Endodermal cell (in vitro differentiated cells): ENCODE measurements at places on chromosomes 3 and 15.

DNA sequence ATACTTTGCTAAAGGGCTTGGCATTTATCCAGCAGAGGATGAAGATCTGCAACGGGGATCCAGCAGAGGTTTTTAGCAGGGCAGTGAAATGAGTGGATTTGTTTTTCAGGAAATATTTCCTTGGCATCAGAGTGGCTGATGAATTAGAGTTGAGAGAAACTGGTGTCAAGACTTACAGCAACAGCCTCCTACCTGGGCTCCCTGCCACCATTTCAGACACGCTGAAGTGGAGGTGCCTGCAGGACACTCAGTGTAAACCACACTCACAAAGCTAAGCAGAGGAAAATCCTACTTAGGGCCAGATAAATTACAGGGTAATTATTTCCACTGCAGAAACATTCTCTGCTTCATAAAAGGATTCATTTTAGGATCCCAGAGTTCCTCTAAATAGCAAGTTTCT is 519.7 kb downstream of the FGF12 start:
- no peak for DNase-seq

DNA sequence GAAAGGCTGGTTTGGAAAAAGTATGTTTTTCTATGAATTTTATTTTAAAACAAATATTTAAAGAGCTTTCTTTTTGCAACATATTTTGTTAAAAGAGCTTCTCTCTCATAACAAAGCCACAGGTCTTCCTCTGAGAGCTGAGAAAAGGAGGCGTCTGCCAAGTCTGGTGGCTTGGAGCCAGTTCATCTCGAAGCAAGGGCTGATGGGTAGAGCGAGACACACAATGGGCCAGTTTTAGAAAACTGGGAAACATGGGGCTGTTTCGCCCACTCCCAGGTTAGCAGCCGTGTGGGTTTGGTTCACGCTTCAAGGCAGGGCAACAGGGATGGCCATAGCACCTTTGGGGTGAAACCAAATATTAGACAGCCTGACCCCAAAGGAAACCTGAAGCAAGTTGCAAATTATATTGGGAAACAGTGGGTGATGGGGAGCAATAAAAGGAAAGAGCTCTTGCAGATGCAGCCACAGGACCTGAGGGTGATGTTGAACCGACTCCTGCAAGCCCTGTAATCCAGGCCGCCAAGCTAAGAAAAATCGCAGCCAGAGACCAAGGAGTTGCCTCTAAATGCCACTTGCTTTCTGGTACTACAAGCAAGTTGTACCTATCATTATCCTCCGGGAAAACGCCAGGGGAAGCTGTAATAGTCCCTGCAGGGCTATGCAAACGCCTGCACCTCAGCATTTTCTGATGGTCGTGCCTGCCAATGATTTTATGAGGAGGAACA is 88.4 kb upstream of the GALNT15 start:
- DNase-seq, result no peak

GRCh38 chr15:24956111-24956838 is 1.5 kb downstream of the SNRPN start:
- peak; percentile 88 for DNase-seq

GRCh38 chr3:16516695-16517481 is 3.4 kb upstream of the RFTN1 start:
- peak; percentile 71 for DNase-seq

DNA sequence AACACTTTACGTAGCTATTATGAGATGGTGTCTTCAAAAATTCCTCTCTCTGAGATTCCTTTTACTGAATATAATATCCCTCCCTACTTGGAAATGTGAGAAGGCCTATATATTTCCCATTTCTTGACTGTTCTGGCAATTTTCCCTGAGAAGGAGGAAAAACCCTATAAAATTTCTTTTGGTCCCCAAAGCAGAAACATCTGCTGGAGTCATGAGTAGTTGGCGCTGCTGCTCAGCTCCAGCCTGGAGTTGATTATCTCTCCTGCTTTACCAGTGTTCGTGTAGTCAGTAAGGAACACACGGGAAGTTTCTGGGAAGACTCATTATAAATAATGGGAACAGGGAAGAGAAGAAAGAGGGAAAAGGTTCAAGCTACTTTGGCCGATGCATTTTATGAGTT is 680.1 kb downstream of the EPHA3 start:
- no peak for DNase-seq

GRCh38 chr3:185280572-185281365 is 26.9 kb upstream of the EHHADH start:
- no peak for DNase-seq

GRCh38 chr15:80577552-80578205 is 117.4 kb upstream of the ABHD17C start:
- peak; percentile 19 for DNase-seq

GRCh38 chr15:57337868-57338411 is 38.4 kb upstream of the CGNL1 start:
- peak; percentile 62 for DNase-seq

- DNase-seq, result no peak
Observed at GRCh38 chr3:95521396-95521795, 1293.0 kb upstream of the EPHA6 start.

DNA sequence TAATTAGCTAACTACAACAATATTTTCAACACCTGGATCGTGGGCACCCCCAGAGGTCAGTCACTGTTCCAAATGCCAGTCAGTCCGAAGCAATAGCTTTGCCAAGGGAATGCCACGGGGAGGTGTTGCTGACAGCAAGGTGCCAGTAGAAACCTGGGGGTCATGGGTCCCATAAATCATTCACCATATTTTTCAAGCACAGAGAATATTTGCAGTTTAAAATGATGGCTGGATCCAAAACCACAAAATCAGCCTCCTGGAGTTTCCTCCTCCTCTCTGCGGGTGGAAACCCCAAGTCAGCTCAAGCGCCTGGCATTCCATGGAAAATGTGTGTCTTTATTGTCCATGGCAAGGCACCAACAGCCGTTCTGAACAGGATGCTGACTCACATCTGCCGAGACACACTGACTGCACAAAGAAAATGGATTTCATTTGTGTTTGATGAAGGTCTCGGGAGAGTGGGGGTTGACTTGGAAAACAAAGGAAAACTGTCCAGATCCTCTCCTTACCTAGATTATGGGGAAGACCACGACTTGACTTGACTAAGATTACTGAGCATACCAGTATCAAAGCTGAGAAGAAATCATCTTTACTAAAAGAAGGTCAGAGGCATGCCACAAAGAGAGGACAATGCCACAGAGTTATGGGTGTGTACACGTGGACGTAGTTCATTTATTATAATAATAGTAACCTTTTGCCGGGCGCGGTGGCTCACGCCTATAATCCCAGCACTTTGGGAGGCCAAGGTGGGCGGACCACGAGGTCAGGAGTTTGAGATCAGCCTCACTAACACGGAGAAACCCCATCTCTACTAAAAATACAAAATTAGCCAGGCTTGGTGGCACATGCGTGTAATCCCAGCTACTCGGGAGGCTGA is 26.4 kb downstream of the ANXA2 start:
- peak; percentile 22 for DNase-seq

GRCh38 chr15:70767667-70768066 is 4.3 kb upstream of the UACA start:
- no peak for DNase-seq

GRCh38 chr15:101342056-101342455 is 47.0 kb upstream of the SNRPA1 start:
- no peak for DNase-seq

GRCh38 chr15:85752124-85752475 is 42.6 kb downstream of the KLHL25 start:
- no peak for DNase-seq

GRCh38 chr3:49343163-49343562 is 3.3 kb upstream of the USP4 start:
- no peak for DNase-seq

DNA sequence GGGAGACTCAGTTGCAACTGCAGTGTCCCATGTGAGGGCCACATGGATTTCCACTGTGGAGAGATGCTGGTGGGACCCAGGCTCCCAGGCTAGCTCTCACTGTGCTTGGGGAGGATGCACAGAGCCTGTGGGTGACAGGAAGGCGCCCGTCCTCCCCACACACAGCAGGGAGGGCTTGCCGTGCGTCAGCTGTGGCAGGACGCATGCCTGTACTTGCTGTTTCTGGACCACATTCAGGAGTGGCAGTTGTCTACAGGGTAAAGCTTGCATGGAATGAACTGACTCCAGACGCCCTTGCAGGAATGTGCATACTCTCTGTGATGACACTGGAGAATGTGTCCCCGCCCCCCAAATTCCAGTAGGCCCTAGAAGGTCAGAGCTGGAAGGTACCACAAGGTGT is 63.8 kb upstream of the SNRPA1 start:
- peak; percentile 62 for DNase-seq

DNA sequence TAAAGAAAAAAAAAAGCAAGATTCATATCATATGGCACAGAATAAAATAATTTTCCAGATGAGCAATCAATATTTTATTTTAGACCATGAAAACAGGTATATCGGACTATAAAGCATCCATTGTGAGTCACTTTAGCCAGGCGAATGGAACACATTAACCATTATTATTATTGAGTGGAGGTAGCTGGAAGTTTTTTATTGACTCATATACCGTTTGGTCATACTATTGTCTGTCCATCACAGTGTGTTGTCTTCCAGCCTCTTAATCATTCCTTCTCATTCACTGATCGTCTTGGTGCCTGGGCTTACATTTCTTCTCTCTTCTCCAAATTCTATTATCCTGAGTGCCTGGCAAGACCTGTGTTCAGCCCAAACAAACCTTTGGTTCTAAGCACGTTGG is 634.8 kb downstream of the MECOM start:
- no peak for DNase-seq

DNA sequence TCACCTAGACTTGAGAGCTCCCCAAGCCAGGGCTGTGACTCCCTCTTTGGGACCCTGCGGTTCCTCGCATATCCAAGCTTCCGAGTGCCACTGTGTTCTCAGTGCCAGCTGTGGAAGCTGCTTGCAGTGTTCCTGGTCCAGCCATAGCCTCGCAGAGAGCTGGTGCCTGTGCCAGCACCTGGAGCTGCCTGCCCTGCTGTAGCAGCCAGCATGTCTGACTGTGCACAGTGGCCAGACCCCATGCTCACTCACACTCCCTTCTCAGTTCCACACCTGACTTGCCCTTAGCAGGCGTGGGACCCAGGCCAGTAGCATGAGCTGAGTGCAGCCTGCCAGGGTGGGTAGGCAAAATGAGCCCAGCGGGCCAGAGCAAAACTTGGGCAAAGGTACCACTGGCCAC is 25.3 kb downstream of the LRRC49 start:
- no peak for DNase-seq

GRCh38 chr15:80844011-80844732 is 65.0 kb downstream of the CEMIP start:
- DNase-seq, result no peak

- DNase-seq, result no peak
Observed at GRCh38 chr3:188453431-188454384, 299.8 kb downstream of the LPP start.
